ENCODE measurements at places on chromosomes 5 and 9.

GRCh38 chr5:80739057-80739456, 84.3 kb upstream of the DHFR start:
- DNase-seq, result no peak

GRCh38 chr5:105670596-105670995, 2000.1 kb downstream of the EFNA5 start:
- DNase-seq, result no peak

DNA sequence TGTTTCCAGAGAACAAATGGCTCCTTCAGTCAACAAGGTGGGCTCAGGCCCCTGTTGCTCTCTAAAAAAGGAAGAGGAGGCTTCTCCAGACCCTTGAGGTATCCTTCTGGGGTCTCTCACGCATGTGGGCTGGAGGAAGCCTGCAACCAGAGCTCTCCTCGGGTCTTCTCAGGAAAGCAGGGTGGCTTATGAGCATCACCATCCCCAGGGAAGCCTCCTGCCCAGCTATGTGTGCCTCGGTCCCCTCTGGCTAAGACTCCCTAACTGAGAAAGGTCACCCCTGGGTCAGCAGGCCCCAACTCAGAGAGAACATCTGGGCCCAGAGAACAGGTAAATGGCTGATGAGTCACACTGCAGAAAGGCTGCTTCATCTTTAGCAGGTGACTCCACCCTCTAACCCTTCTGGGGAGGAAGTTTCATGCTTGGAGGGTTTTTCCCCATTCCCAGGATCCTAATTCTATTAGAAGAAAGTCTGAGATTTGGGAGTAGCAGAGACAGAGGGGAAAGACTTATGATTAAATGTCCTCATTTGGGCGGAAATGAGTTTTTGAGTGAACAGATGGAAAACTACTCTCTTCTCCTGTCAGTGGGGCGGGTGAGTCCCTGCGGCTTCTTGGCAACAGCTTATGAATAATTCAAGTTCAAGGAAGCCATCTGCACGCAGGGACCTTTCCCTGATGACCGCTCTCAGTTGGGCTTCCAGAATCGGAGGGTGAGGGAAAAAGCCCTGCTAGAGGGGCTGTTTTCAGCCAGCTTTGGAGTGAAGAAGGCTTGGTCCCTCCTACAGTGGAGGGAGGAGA, 41.9 kb downstream of the TGFBI start:
- no peak for DNase-seq

- no peak for DNase-seq
Measured at GRCh38 chr5:140242890-140243585, 59.9 kb downstream of the PFDN1 start.

GRCh38 chr9:81539317-81539716, 150.0 kb downstream of the TLE1 start:
- no peak for DNase-seq

DNA sequence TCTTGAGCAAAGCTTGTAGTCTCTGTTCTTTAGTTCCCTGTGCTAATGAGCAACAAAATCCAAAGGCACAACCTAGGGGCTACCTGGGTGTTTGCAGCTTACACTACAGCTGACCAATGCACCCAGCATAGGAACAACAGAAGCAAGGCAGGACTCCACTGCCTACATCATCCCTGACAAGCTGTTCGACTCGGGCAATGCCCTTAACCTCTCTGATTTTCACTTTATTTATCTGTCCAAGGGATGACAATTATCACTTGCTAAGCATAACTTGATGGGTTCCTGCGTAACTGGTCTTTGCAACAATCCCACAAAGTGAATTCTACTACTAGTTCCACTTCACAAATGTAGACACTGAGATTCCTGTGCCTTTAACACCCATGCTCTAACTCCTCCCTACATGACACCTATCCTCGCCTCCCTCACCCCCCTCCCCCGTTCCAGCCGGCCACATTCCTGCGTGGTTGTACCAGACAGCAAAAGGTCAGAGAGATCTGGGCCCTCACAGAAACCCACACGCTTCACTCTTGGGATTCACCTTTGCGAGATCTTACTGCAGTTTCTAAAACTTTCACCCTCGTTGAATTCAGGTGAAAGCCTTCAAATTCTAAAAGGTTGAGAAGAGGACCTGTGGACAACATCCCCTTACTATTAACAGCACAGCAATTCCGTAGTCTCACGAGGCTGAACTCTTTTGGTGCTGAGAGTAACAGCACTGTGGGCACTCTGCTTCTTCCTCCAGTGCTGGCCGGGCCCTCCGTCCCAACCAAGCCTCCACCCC, 995 bp downstream of the IPPK start:
- DNase-seq, result no peak

- no peak for DNase-seq
Measured at GRCh38 chr5:27217977-27218376, 179.6 kb upstream of the CDH9 start.

GRCh38 chr5:29150840-29151239, 2042.6 kb upstream of the CDH6 start:
- DNase-seq, result no peak

- no peak for DNase-seq
Measured at GRCh38 chr9:123982535-123982934, 29.0 kb upstream of the LHX2 start.

GRCh38 chr5:108650997-108651396, 96.7 kb upstream of the FER start:
- no peak for DNase-seq

DNA sequence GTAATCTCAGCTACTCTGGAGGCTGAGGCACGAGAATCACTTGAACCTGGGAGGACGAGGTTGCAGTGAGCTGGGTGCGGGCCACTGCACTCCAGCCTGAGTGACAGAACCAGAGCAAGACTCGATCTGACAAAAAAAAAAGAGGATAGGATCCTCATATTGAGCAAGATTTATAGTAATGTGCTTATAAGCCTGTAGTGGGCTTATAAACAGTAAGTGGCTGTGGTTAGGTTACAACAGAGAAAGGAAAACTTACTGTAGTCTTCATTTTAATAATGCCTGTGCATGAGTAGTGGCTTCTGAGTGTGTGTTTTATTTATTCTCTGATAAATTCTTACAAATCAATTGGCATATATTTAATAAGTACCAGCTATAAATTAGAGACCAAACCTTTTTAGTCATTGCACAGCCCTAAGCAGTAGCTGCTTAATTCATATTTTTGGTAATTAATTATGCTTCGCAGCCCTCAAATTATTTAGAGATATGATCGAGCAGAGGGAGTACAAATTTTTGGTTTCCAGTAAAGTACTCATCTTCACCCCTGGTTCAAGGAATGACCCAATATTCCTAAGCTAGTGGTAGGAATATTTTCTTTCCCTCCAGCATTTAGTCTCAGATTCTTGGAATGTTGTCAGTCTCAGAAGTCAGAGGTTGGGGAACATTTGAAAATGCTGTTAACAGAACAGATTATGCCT, 73.8 kb upstream of the KLF9 start:
- DNase-seq, result no peak

DNA sequence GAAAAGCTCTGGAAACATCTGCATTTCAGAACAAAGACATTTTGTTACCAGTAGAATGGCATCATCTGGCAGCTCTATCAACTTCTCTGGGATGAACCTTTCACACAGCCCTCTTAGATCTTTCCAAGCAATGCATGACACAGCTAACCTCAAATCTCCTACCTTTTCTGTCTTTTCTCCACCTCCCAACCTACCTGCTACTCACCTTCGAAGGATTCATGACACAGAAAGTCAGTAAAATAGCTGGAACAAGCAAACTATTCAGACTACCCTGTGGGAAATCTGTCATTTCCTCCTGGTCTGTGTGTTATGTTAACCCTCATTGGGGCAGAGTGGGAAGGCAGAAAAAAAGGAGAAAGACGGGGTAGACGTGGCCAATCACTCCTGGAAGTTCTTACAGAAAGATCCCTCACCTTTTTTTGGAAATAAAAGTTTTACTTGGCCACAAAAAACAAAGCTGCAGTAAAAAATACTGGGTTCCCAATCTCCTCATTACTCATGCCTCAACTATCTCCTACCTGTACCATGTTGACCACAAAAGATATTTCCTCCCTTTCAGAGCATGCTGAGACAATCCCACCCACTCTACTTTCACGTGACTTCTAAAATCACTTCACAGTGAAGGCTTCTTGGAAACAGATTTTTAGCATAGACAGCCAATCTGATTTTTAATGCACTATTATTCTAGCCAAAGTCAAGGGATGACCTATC, 362.1 kb upstream of the RFX3 start:
- DNase-seq, result no peak

DNA sequence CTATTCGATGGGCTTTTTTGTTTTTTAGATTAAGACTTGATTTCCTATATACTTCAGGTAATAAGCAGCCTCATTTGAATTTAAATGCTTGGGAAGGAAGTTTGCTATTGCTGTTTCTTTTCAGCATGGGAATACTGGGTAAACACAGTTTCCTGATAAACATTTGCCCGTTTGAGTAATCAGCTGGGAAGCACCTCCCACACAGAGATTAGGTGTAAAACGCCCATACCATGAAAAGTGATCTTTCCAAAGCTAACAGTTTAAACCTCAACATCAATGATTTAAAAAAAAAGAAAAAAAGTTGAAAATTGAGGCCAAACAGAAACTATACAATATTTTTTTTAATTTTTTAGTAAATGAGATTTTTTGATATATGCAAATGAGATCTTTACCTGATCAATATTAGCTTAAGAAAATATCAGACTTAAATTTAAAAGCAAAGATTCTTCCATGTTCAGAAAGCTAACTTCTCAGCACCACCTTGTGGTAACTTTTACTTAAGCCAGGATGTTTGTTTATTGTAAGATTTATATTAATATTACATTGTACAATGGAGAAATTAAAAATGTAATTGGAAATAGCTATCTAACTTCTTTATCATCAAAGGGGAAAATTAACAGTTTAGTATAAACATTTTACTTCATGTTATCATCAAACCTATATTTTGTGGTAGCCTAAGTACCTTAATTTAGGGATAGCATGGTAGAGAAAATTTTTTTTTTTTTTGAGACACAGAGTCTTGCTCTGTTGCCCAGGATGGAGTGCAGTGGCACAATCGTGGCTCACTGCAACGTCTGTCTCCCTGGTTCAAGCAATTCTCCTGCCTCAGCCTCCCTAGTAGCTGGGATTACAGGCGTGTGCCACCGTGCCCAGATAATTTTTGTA, 39.8 kb downstream of the F2RL2 start:
- DNase-seq, result no peak

GRCh38 chr5:127839496-127840197, 136.5 kb downstream of the CCDC192 start:
- DNase-seq, result no peak

DNA sequence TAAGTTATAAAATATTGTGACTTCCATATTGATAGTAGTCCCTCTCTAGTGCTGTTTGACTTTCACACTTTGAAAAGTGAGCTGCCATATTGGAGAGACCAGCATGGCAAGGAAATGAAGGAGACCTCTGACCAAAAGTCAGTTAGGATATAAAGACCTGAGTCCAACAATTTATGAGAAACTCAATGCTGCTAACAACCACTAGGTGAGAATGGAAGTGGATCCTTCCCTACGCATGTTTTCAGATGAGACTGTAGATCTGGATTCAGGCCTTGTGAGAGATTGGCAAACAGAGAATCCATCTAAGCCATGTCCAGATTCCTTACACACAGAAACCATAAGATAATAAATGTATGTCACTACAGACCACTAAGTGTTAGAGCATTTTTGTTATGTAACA, 81.6 kb downstream of the CTNND2 start:
- no peak for DNase-seq

- DNase-seq, result no peak
Measured at GRCh38 chr9:80012557-80013330, 441.0 kb downstream of the TLE4 start.

GRCh38 chr5:147483961-147484707, 25.7 kb downstream of the DPYSL3 start:
- peak; percentile 92 for DNase-seq

- no peak for DNase-seq
Measured at GRCh38 chr5:143063175-143063970, 293.2 kb downstream of the ARHGAP26 start.

DNA sequence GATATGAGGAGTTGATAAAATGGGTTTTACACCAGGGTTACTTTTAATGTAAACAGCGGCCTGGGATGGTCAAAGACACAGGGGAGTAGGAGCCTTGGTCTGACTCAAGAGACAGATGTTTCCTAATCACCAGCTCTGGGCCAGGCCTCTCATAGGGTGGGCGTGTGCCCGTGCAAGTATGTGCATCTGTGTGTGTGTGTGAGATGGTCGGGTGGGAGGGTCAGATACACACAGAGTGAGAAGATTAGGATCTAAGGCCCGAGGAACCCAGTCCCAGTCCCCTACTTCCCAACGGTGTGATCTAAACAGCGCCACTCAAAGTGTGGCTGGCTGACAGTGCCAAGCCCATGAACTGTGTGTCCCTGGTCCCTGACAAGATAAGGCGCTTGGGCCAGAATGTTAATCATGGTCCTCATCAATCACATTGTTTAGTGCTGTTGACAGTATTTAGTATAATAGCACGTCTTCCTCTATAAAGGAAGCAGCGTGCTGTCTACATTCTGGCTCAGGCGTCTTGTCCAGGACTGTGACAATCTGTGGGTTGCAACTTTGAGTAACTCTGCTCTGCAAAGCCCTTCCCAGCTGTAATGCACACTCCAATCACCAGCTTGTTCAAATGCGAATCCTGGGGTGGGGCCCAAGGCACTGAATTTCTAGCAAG, 173.7 kb downstream of the DAB2IP start:
- DNase-seq, result no peak

GRCh38 chr9:129111528-129112151, 425 bp downstream of the PTPA start:
- DNase-seq, result no peak

- no peak for DNase-seq
Measured at GRCh38 chr5:67199859-67200258, 3.3 kb upstream of the CD180 start.

Data from AG04449 (cell line).